Stimulated activated CD4-positive, alpha-beta T cell treated with anti-CD3 and anti-CD28 coated beads, Interleukin-15, amount 100 ng/mL, for 48 hours (primary cell): ENCODE measurements at places on chromosomes 1 and 21.

- DNase-seq: no peak
These were observed 25.7 kb upstream of the DEGS1 start for GRCh38 chr1:224157316-224157715.

GRCh38 chr1:26477446-26478152 is 5.4 kb downstream of the HMGN2 start:
- no peak for DNase-seq

- no peak for DNase-seq
These were observed 10.5 kb upstream of the RNPC3 start for GRCh38 chr1:103514920-103515503.

DNA sequence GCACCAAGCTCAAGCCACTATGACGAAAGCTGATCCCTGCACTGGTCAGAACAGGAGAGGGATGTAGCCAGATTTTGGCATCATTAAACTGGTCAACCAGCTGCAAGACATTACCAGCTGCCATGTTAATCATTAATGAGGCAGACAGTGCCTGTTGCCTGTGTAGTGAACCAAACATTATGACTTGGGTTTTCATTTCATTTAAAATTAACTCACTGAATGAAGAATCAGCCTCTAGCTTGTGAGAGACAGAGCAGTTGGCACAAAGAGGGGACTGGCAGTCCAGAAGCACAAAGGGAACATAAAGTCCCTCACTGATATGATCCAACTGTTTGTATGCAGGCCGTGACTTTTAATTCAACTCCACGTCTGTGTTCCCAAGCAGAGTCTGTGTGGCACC is 318.9 kb downstream of the SEC16B start:
- DNase-seq: no peak

DNA sequence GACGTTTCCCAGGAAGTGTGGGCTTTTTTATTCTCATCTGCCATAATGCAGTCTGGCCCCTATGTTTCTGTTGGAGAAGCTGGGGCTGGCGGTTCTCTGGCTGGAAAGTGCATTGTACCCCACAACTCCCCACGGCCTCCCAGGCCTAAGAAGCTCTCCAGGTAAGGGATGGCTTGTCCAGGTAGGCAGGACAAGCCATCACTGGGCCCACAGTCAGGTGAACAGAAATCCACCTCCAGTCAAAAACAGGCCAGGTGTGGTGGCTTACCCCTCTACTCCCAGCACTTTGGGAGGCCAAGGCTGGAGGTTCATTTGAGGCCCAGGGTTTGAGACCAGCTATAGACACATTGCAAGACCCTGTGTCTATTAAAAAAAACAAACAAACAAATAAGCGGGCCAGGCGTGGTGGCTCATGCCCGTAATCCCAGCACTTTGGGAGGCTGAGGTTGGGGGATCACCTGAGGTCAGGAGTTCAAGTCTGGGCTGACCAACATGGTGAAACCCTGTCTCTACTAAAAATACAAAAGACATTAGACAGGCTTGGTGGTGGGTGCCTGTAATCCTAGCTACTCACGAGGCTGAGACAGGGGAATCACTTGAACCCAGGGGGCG is 3.1 kb upstream of the WNT9A start:
- DNase-seq: no peak

GRCh38 chr1:184025242-184025675 is 12.3 kb downstream of the COLGALT2 start:
- DNase-seq: no peak

DNA sequence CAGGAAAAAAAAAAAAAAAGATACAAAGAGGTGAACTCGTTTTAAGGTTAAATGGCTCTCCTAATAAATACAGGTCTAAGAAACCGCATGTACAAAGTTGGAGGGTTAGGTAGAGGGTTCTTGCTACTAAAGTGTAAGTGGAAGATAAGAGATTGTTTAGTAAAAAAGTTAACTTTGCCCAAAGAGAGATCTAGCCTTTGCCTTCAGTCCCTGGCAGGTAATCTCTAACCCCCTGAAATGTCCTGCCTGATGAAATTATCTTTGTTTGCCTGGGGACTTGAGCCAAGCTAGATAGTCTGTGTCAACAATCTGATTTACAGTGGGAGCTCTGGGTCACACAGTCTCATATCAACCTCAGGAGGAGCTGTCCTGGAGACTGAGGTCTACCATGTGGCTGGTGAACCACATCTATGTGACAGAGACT is 57.6 kb downstream of the TRIM33 start:
- no peak for DNase-seq

DNA sequence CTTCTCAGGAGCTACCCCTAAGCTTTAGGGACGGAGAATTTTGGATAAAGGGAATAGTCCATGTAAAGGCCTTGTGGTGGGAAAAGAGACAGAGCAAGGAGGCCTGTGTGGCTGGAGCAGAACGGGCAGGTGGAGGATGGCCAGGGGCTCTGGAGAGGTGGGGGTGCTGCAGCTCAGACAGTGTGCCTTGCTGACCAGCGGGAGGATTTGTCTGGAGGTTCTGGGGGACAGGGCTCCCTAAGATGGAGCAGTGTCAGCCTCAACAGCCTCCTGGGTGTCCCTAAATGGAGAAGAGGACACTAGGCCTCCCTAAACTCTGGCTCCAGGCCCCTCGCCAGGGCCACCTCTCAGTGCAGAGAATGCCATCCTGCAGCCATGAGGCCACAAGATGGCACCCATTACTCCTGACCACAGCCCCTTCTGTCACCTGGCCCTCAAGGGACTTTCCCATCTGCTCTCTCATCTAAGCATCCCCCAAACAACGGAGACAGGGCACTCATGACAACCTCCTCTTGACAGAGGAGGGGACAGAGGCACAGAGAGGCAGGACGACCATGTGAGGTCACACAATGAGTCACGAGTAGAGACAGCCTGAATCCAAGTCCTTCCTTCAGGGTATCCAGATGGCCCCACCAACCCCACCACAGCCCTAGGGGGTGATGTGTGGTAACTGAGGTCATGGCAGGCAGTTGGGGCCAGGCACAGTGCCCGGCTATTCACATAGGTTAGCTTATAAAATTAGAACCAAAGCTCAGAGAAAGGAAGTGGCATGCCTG is 94.7 kb downstream of the DMRTB1 start:
- no peak for DNase-seq

DNA sequence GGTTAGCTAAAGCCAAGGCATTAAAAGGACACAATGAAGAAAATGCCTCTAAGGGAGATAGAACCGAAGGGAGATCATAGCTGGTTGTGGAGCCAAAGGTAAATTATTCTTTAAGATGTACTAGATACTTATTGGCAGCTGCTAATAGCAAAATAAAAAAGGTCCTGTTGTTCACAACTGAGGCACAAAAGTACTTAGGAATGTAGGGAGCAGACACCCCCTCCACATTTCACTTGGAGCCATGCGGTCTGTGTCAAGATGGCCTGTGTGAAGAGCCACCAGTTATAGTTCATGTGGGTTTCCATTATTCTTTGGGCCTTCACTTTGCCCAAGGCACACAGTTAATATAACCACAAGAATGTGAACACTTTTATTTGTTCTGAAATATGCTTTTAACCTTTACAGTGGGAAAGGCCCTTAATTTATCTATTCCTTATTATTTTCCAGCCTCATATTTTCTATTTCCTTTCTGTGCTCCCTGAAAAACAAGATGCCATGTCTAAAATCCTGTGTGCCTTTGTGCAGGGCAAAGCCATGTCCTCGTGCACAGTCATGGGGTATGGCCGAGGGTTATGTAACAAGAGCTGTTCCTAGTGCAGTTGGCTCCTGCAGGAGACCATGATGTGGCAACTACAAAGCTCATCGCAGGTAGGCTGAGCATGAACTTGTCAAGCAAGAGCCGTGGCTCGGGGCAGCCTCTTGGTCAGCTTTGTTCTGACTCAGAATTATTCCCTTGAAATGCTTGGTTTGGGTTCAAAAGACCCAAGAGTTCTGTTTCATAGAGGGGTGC is 16.2 kb upstream of the WDR26 start:
- no peak for DNase-seq

DNA sequence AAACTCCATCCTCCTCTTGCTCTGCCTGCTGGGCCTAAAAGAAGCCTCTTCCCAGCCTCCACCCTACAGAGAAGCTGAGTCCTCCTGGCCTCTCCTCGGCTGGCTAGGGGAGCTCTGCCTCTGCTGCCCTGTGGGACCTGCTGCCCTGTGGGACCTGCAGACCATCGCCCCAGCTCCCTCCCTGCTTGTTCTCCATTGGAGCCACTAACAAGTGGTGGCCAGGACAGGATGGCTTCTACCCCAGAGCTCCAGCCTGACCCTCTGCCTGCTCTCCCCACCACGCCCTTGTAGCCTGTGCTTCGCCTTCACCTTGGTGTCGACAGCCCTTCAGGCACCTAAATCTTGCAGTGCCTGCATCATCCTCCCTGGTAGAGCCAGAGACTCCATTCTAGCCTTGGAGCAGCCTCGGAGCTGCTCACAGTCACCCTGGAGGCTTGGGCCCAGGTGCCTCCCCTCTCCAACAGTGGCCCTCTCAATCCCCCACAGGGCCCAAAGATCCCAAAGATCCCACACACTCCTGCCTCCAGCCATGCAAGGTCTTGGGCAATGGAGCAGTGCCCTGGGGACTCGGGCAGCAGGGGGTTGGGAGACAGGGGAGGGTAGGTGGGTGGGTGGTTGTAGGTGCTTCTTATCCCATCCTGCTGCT is 3.0 kb downstream of the EPS8L3 start:
- DNase-seq: no peak

GRCh38 chr1:152145769-152146168 is 13.3 kb downstream of the RPTN start:
- no peak for DNase-seq

GRCh38 chr1:173268786-173269277 is 61.7 kb upstream of the TNFSF4 start:
- no peak for DNase-seq
